Cardiac muscle cell (in vitro differentiated cells and primary cell): ENCODE measurements at places on chromosomes 3 and 15. TPM values are rescaled to one million over a fixed set of nuclear protein-coding genes. Genes with fewer than 3 reads are reported as not detected.

VILL gene
- 2.5 and 3.4 TPM in 2 replicates for total RNA-seq

OR5H15 gene
- total RNA-seq: not detected in 2 replicates

LRRC31 gene
- total RNA-seq: not detected in 2 replicates

CHRM5 gene
- not detected in 2 replicates for total RNA-seq

SLC9C1 gene
- total RNA-seq: 0.12 TPM in 1 of 2 replicates, not detected in the other

CLEC3B gene
- total RNA-seq: 1.3 TPM in 1 of 2 replicates, not detected in the other
